ENCODE measurements at places on chromosomes 7 and 10.

DNA sequence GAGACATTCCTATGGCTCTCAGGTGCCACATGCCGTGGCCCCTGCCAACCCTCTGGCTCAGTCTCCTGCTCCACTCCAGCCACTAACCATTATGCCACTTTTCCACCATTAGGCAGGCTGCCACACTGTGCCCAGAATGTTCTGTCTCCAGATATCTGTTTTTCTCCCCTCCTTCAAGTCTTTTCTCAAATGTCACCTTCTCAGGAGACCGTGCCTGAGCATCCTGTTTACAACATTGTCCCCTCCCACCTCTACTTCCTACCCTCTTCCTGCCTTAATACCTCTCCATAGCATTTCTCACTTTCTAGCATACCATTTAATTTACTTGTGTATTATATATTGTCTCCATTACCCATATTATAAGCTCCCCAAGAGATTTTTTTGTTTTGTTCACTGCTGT is 162.5 kb upstream of the LYZL2 start:
- no peak for DNase-seq

GRCh38 chr7:43244784-43245183 is 132.3 kb downstream of the HECW1 start:
- no peak for DNase-seq

DNA sequence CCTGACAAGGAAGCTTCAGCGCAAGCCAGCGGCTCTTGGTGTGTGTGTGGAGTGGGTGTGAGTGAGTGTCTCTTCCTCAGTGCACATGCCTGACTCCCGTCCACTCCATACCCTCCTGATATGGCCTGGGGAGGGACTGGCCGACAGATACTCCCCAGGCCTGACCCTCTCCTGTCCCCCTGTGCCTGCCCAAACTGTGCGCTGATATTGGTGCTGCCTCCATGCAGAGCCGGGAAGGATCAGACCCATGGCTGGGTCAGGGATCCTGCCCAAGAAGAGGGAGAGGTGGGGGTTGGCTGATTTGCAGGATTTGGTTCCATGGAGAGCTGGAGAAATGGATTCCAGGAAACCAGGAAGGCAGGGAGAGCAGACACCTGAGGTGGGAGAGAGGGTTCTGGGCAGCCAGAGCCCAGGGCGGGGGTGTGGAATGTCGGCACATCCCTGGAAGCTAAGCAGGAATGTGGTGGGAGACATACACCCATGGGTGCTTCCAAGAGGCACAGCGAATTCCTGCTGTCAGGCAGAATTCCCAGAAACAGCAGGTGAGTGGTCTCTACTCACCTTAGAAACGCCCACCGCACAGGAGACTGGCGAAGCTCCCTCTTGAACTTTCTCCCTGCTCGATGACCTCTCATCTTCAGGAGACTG is 6.3 kb downstream of the CALML5 start:
- no peak for DNase-seq

- DNase-seq = no peak
Observed at GRCh38 chr10:74058658-74059057, 60.7 kb downstream of the VCL start.

GRCh38 chr10:27745732-27746396 is at the start of gene MKX:
TSS of gene MKX (minus strand) at chr10:27745819. CDS start at chr10:27743415, 2,404 bp downstream.
- DNase-seq = no peak

DNA sequence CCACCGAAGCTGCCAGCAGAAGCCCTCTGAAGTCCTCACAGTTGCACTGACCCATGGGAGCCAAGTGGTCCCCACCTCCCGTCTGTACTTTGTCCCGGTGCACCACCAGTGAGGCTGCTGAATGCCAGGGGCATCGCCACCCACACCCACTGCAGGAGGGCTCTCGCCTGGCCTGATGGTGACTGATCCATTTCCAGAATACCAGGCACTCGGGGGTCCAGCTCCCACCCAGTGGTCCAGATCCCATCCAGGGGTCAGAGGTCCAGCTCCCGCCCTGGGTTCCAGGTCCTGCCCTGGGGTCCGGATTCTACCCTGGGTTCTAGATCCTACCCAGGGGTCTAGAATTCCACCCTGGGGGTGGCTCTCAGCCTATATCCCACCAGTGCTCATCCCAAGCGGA is 9.1 kb upstream of the JAKMIP3 start:
- DNase-seq = no peak

- DNase-seq = no peak
Observed at GRCh38 chr10:124020981-124021815, 72.2 kb downstream of the CHST15 start.

GRCh38 chr10:71265618-71266146 is 53.3 kb downstream of the UNC5B start:
- no peak for DNase-seq

DNA sequence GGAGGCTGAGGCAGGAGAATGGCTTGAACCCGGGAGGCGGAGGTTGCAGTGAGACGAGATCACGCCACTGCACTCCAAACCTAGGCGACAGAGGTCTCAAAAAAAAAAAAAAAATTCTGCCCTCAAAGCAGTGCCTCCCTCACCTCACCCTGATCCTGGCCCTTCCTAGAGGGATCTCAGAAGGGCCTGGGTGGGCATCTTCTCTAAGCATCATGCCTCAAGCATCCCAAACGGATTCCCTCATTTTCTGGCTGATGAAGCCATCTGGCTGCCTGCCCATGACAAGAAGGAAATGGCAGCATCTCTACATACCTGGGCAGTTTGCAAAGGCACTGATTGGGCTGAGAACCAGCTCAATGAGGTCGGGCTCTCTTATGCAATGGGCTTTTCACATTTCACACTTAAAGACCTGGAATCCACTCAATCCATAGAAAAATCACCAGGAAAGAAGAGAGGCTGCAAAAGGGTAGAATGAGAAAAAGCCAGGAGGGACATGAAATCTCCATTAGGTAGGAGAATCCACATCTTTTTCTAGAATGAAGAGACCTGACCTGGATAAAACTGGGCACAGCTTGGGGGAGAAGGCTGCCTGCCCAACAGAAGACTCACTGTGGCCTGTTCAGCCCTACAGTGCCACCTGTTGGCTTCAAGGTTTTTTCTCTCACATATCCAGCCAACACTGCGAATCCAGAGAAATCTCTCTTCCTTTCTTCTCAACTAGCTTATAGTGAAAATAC is 48.1 kb downstream of the PDLIM1 start:
- no peak for DNase-seq

GRCh38 chr7:4665661-4666060 is 16.4 kb upstream of the FOXK1 start:
- no peak for DNase-seq

DNA sequence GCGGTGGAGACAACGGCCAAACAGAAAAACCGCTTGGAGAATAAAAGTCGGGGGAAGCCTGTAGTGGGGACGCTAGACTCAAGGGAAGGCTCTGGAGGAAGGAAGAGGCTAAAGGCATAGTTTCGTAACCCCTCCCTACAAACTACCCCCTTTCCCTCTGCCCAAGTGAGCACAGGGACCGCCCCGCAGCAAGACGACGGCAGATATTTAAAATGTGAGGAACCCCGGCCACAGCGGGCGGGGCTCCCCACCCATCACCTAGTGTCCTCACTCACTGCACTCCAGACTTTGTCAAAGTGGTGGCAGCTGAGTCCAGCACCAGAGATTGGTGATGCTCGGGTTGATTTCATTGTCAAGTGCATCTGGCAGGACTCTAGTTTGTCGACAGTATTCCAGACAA is 69.1 kb downstream of the PRKAG2 start:
- no peak for DNase-seq

- no peak for DNase-seq
Observed at GRCh38 chr10:97887399-97887798, 37.8 kb downstream of the GOLGA7B start.

GRCh38 chr10:130812381-130813148 is 499.0 kb downstream of the TCERG1L start:
- DNase-seq = no peak

- no peak for DNase-seq
Observed at GRCh38 chr10:3960496-3960895, 175.5 kb upstream of the KLF6 start.

- no peak for DNase-seq
Observed at GRCh38 chr10:132838346-132838970, 52.5 kb upstream of the NKX6-2 start.

DNA sequence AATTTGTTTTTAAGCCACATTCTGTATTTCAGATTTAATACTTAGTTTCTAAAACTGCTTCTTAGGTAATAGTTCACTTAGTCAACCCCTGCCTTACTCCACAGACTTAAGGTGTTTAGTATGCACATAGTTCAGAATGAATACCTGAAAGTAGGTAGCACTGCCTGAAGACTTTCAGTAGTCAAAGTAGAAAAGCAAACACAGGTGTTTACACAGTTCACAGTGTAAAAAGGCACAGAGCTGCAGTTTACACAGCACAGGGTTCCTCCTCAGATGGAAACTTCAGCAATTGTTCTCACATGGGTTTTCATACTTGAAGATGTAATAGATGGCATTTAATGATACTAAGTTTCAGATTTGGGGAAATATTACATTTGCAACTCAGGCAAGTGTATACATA is 3.1 kb upstream of the PKD1L1 start:
- DNase-seq = no peak

- no peak for DNase-seq
Observed at GRCh38 chr10:43340101-43340500, 31.3 kb upstream of the FXYD4 start.

DNA sequence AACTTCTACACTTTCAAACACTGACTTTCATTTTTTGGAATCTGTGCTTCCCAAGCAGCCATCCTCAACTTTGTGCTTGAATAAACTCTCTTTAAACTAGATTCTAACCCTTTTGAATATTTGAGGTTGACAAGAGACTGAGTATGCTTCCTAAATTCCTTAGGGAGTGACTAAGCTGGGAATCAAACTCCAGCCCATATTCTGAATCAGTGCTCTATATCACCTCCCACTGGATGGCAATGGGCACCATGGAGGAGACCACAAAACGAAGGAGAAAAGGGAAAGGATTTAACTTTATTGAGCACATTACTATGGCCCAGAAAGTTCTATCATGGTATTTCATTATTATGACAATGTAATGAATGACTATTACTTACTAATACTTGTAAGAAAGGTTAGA is 17.2 kb upstream of the SLC26A4 start:
- DNase-seq = no peak

GRCh38 chr7:128157906-128158305 is 83.2 kb upstream of the LEP start:
- DNase-seq = no peak

DNA sequence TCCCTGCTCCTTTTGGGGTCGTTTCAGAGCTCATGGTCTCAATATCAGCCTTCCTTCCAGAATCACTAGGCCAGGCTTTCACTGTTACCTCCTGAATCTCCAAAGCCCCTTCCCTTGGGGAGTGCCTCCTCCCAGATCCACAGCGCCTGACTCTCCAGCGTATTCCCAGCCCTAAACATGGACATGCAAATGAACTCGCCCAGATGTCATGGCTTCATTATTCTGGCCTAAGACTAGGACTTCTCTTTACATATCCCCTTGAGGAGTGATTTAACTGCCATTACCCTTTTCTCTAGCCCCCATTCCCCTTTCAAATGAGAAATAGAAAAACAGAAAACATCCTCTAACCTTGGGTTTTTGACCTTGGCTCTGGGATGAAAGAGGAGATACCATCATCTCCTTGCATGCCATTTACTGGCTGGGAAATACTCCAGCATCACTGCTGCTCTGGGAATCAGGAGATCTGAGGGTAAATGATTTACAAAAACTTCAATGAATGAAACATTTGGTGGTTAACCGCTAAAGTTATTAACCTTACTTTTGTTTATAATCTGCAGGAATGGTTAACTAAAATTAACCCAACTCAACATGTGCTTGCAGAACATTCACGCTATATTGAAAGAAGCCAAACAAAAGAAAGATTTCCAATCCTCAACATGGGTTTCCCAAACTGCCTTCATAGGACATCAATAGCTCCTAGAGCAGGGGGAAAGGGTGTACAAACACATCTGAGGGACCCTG is 37.0 kb downstream of the FAM171A1 start:
- no peak for DNase-seq

DNA sequence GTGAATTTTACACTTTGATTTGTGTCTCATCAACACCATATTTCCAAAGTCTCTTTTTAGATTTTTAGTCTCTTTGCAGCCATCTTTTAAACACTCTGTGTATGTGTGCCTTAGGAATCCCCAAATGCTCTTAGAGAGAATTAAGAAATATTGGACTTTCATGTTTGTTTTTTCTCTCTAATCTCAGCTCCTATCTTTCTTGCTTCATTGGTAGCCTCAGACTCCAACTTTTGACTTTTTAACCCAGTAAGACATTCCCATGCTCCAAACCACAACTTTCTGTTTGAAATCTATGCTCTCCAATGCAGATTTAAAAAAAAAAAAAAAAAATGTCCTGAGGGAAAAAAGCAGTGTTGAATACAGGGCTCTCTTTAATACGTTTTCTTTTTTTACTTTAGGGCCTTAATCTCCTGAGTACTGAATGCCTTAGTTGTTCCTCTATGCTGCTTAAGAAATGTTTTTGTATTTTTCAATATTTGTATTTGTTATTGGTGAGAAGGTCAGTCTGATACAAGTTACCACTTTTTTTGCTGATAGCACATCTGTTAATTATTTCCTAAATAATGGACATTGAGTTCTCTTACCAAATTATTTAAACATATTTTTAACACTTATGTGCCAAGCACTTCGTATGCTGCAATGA is 489.9 kb downstream of the NXPH1 start:
- DNase-seq = no peak

GRCh38 chr10:131847241-131847783 is 53.5 kb upstream of the PPP2R2D start:
- no peak for DNase-seq

DNA sequence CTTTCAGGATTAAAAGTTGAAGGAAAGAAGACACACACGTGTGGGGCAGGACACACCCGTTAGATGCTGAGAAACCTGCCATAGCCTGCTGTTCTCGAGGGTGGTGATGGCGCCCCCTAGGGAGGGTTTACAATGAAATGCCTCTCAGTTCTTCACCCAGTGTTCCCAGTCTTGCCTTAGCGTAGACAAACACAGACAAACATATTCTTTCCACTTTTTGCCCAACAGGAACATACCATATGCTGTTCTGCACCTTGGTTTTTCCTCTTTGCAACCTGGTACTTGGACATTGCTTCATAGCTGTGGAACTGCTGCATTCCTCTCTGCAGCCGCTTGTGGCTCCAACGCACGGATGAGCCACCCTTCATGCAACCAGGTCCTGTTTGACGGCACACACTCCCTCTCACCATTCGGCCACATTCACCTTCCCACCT is 23.3 kb upstream of the HSPA12A start:
- DNase-seq = no peak

GRCh38 chr10:30738416-30738815 is 108.9 kb upstream of the LYZL2 start:
- DNase-seq = no peak

GRCh38 chr7:107934991-107935770 is 44.2 kb downstream of the DLD start:
- no peak for DNase-seq

GRCh38 chr7:22355620-22356009 is 1.3 kb downstream of the RAPGEF5 start:
- DNase-seq = no peak

DNA sequence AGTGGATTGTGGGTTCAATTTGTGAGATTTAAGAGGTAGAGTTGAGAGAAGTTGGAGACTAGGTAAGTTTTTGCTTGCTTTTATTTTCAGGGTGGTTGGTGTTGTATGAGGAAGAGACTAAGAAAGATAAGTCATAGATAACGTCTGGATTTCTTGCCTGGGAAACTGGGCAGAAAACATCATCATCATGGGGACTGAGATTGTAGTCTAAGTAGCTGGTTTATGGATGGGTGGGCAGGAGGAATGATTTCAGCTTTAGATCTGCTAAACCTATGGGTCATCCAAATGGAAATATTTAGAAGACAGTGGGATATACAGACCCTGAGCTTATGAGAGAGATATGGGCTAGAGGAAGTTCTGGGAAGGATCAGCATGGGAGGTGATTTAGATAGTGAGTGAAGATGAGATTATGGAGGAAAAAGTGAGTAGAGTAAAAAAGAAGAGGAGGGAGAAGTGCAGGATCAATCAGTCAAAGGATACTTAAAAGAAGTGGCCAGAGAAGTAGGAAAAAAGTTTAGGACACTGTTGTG is 169.8 kb downstream of the WNT2 start:
- DNase-seq = no peak
